ENCODE measurements at places on chromosomes 13 and 19.

GRCh38 chr19:49645995-49646394, 4.0 kb downstream of the SCAF1 start:
- no peak for DNase-seq

DNA sequence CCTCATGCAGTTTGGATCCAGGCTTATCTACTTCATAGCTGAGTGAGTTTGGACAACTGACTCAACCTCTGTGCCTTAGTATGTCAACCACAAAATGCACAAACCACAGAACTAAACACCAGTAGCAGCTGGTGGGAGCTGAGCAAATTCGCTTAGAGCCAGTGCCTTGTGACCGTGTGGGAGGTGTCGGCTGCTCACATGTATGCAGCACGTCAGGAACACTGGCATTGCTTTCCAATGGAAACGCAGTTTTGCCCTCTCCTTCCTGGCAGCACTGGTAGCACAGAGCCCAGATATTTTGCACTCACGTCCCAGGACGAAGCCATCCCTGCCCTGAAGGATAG, 8.3 kb upstream of the NTN5 start:
- peak; percentile 60 for DNase-seq

DNA sequence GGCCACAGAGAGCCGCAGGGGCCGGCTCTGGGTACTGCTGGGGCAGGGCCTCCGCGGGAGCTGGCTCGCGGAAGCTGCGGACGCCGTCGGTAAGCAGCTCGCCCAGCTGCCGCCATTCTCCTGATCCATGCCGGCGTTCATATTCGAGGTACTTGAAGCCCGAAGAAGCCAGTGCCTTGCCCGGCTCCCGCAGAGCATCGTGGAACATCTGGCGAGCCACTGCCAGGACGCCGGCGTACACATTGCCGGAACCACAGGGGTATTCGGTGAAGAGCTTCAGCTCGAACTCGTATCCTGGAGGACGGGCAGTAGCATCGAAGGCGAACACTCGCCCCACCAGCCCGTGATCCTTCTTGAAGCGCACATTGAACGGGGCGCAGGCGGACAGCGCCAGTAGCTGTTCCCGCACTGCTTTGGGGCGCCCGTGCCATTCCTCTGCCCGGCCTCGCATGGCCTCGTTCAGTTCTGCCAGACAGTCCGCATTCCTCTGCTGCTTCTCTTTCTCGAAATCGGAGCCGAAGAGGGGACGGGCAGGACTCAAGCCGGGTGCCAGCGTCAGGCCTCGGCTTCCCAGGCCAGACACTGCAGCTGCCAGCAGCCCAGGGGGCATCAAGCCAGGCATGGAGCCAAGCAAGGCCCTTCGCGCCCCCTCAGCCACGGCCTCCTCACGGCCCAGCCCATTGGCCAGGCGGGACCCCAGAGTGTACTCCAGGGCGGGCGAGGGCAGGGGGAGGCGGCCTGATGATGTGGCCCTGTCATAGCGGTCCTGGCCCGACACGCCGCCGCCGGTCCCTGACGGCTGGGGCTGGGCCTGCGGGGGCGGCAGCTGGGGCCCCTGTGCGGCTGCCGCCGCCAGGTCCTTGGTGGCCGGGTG, 1.0 kb downstream of the IRF2BP1 start:
- DNase-seq: peak; percentile 52

DNA sequence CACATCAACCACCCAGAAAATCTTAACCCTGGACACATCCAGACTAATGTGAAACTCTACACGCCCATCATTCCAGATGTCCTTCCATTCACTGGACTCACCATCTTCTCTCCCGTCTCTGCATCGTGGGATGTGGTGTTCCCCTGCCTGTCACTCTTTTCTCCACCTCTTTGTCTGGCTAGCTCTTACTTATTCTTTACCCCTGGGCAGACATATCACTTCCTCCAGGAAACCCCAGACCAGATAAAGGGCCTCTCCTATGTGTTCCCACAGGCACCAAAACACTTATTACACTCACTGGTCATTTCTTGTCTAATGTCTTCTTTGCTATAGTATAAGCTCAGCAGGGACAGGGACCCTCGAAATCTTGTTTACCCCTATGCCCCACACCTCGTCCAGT, 109.3 kb upstream of the IPO5 start:
- DNase-seq: no peak

- DNase-seq: no peak
Measured at GRCh38 chr13:111901267-111901915, 165.6 kb upstream of the SOX1 start.

GRCh38 chr13:40102360-40102727, 446.9 kb downstream of the COG6 start:
- DNase-seq: no peak

DNA sequence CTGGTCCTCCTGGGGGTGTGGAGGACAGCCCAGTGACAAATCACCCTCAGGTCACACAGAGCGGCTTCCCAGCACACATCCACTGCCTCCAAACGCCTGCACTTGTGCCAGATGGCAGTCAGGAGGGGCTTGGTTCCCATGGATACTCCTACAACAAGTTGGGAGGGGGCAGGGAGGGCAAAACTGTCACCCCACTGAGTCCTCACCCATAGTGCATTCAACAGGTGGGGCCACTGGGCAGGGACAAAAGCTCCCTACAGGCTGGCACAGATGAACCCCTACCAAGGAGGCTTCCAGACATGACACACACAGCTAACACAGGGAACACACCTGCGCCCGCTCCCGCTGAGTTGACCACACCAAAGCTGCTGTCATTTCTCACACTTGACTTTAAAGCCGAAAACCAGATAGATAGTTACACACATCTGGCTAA, 120.5 kb downstream of the STK24 start:
- DNase-seq: no peak

- DNase-seq: peak; percentile 59
Measured at GRCh38 chr19:53906211-53907192, 2.6 kb upstream of the CACNG7 start.

DNA sequence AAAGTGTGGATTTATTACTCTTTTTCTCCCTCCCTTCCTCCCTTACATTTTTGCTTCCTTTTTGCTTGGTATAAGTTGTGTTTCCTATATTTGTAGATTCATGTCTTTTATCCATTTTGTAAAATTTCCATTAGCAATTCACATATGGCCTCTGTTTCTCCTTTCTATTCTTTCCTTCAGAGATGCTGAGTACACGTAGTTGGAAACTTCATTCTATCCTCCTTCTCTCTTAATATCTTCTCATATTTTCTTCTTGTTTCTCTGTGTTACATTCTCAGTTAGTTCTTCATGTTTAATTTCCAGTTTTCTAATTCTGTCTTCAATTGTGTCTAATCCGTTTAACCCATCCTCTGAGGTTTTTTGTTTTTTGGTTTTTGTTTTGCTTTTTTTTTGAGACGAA, 188.9 kb downstream of the ZIC5 start:
- no peak for DNase-seq

DNA sequence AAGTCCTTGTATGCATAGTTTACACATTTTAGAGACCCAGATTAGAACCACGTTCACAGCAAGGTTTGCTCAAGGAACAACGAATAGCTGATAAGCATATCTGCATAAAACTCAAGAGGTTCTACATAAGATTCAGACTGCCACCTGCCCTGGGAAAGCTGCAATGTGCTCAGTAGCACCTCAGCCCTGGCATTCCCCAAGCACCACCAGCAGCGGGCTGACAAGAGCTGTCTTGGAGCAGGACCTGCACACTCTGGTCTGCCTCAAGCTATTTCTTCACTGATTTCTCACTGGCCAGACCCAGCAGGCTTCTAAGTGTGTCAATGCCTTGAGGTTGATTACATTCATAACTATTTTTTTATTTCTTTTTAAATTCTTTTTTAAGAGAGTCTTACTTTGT, 65.8 kb upstream of the UQCRFS1 start:
- no peak for DNase-seq

GRCh38 chr19:10074153-10074552, 12.0 kb upstream of the SHFL start:
- peak; percentile 78 for DNase-seq

DNA sequence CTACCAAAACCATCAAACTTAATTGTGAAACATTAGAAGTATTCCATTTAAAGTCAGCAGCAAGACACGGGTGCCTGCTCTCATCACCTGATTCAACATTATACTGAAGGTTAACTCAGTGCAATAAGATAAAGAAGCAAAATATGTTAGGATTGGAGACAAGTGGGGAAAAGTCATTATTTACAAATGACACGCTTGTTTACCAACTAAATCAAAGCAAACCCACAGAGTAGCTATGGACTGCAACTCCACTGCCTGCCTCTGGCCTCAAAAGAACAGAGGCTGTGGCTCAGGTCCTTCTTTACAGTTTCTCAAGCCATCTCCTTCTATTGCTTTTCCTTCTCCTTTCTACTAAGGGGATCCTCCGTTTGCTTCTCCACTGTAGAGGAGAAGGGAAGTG, 21.0 kb upstream of the ATP12A start:
- no peak for DNase-seq

- no peak for DNase-seq
Measured at GRCh38 chr13:107642831-107643230, 572.5 kb downstream of the LIG4 start.

GRCh38 chr13:72530471-72530870, 197.0 kb downstream of the MZT1 start:
- DNase-seq: no peak

DNA sequence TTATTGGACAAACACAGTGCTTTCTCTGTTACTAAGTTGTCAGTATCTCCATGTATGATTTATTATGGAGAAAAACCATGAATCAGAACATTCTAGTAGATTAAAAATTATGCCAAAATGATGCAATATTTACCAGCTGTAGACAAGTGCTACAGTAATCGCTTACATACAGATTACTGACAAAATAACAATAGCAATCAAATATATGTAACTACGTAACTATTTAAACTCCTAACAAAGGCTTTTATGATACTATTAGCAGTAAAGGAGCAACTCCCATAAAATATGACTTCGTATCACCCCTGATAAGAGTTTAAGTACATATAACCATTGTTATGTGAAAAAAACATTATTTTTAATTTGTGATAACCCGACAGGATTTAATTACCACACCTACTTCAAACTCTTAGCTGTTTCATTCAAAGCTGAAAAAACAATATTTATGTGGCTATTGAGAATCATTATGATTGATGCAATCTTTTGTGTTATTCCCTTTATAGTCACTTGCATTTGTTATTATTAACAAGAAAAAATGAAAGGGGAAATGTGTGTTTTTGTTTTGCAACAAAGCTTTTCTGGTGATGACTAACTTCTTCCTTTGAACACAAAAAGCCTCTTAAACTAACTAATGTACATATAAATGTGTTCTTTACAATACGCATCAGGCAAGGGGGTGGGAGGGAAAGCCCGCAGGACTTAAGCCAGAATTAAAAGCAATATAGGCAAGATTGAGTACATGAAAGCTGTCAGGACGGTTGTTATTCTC, 147.4 kb downstream of the ABCC4 start:
- no peak for DNase-seq

- DNase-seq: no peak
Measured at GRCh38 chr19:28292822-28293500, 920.0 kb downstream of the UQCRFS1 start.

- DNase-seq: no peak
Measured at GRCh38 chr13:29605860-29606526, 10.5 kb upstream of the SLC7A1 start.

- no peak for DNase-seq
Measured at GRCh38 chr13:113973218-113974164, at the start of gene C13orf46. Gene C13orf46, minus strand, starts transcription at chr13:113974076. Its CDS starts 79 bp downstream, at chr13:113973997.

- no peak for DNase-seq
Measured at GRCh38 chr19:13115936-13116281, 631 bp downstream of the TRMT1 start.

- DNase-seq: no peak
Measured at GRCh38 chr19:48746110-48746509, 599 bp downstream of the IZUMO1 start.

- DNase-seq: no peak
Measured at GRCh38 chr13:33205804-33206221, 79.7 kb downstream of the STARD13 start.

GRCh38 chr13:39665763-39666162, 10.3 kb downstream of the COG6 start:
- DNase-seq: no peak

DNA sequence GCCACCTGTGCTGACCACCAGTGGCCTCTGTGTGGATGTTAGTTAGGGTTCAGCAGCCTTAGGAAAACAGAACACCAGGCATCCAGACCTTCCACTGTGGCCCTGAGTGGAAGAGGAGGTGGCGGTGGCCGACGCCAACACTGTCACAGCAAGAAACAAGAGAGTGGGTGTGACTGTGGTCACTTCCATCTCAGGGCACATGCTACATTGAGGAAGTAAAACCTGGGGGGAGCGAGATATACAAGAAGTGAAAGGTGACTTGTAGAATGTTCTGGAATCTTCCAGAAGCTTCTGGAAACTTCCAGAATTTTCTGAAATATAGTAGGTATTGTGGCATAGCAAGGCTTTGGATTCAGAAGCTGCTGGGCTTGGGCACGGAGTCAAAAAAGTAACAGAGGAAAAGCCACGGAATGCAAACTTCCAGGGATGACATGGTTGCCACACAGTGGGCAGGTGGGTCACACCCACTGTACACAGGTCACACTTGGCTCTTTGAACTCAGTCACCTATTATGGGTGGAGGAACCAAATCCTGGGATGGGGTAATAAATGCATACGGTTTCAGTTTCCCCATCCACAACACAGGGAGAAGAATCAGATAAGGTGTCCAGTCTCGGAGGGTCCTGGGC, 24.3 kb downstream of the GNG7 start:
- DNase-seq: peak; percentile 46
